ENCODE measurements at places on chromosomes 13 and 19.
A peak's percentile ranks its signal among the peaks of the same experiment; 100 is the strongest.

DNA sequence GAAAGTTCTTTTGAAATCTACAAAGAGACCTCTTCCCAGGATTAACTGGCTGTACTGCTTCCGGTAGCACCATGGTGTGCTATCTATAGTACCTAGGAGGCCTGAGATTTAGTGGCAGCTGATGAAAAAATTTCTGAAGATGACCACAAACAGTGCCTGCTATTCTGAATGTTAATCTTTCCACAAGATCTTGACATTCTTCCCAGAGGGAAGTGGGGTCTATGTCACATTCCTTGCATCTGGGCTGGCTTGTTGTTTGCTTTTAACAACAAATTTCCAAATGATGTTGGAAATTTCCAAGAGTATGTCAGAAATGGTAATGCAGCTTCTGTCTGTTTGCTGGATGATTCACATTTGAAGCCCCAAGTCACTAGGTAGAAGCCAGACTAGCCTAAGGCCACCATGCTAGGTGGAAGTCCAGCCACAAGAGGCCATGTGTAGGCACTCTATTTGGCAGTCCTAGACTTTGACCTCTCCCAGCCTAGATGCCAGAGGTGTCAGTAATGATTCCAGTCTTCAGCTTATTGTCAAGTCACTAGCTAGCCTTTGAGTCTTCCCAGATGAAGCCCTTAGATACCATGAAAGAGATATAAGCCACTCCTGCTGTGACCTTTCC is 22.1 kb downstream of the SPART start:
- DNase-seq = no peak

DNA sequence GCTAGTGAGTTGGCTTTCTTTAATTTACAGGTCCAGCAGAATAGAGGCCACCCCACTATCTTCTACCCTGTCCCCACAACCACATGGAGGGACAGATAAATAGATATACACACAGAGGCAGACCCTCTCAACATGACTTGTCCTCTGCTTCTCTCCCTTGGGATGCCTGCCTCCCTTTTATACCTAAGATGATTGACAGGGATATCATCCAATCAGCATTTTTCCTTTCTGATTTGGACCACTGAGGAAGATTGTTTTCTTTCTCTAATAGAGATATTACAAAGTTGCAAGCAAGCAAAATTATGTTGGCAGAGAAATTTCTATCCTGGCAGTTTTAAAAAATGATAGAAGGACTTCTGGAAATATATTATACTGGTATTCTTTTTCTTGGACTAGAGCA is 35.8 kb downstream of the STOML3 start:
- no peak for DNase-seq

DNA sequence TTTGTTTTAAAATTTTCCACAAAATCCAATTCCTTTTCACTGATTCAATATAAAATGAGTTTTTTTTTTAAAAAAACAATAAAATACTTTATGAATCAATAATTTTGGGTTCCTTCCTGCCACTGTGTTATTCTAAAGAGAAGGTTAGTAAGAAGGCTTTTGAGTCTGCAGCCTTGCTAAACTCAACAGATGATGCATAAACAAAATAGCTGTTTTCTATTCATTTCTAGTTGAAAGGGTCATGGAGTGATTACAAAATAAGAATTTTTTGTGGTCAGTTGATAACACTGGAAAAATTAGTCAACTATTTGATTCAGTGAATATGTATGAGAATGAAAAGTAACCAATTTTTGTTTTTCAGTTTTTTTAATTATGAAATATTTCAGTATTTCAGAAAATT is 169.9 kb downstream of the VWA8 start:
- DNase-seq = no peak

GRCh38 chr19:45972081-45972946 is 1.4 kb downstream of the NOVA2 start:
- DNase-seq = no peak

GRCh38 chr19:55590617-55591016 is 8.7 kb downstream of the FIZ1 start:
- no peak for DNase-seq

DNA sequence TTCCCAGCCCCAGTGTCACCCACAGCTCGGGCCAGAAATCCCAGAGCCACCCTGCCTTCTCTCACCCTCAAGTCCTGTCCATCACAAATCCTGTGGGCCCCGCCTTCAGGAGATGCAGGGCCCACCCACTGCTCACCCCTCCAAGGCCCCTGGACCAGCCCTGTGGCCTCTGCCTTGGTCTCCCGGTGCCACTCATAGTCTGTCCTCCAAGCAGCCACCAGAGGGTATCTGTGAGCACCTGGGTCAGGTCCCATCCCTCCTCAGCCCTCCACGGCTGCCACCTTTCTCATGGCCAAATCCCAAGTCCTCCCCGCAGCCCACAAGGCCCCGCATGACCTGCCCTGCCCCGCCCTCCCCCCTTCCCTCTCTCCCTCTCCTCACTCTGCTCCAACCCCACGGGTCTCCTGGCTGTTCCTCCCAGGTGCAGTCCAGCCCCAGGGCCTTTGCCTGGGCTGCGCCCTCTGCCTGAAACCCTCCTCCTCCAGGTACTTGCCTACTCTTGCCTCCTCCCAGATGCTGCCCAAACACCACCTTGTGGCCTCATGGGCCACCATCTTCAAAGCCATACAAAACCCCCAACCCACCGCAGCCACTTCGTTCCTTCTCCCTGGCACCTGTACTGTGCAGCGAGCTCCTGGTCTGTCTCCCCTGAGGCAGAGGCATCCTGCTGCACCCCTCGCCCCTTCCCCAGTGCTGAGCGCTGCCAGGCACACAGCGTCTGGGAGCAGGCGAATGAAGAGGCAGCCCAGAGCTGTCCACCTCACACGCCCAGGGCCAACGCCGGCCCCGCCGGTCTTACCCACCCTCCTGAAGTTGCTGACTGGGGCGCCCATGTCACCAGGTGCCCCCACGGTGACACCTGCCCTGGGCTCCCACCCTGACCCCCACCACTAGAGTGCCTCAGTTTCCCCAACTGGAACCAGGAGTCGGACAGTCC is 13.2 kb upstream of the UQCR11 start:
- peak; percentile 68 for DNase-seq

DNA sequence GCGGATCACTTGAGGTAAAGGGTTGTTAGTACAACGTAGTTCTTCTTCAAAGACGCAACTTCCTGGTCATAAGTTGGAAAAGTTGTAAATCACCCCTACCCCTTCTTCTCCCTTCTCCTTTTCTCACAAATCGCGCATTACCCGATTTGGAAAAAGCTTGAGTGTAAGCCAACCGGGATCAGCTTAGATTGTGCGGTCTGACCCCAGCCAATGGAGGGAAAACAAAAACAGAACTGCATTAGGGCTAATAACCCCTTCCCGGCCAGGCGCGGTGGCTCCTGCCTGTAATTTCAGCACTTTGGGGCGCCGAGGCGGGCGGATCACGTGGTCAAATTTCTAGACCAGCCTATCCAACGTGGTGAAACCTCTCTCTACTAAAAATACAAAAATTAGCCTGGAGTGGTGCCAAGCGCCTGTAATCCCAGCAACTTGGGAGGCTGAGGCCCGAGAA is 806 bp downstream of the ZNF90 start:
- peak; percentile 12 for DNase-seq

- DNase-seq = no peak
Measured at GRCh38 chr19:2249880-2250765, 1.0 kb downstream of the AMH start.

- DNase-seq = no peak
Measured at GRCh38 chr19:38649305-38650171, 2.1 kb downstream of the ACTN4 start.

DNA sequence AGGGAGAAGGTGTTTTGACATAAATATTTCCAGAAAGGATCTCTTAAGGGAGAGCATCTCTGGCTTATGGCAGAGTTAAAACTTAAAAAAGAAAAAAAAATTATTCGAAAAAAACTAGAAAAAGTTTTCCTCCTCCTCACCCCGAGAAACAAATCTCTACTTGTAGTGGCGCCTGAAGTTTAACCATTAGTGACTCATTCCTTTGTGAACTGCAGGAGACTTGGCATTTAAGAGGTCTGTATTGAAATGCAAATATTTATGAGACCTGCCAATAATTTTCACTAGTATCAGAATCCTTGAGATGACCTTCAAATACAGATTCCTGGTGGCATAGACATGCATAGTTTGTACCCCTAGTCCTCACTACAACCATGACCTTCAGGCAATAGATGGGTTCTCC is 64.9 kb upstream of the MED4 start:
- DNase-seq = no peak

DNA sequence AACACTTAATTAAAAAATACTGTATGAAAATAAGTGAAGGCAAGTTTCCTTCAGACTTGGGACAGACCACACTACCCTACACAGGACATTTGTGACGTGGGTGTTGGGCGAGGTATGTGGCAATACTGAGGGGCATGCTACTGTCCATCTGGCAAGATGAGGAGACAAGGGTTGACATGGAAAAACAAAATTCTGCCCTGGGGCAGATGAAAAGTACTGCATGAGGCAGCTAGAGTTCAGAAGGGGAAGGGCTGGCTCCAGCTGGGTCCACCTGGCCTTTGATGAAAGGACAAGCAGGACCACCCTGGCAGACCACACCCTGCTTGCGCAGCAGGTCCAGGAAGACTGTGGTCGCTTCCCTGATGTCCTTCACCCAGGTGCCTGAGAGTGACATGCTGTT is 43.2 kb downstream of the LATS2 start:
- no peak for DNase-seq

GRCh38 chr19:11324079-11324661 is 15.3 kb downstream of the RAB3D start:
- DNase-seq = no peak

DNA sequence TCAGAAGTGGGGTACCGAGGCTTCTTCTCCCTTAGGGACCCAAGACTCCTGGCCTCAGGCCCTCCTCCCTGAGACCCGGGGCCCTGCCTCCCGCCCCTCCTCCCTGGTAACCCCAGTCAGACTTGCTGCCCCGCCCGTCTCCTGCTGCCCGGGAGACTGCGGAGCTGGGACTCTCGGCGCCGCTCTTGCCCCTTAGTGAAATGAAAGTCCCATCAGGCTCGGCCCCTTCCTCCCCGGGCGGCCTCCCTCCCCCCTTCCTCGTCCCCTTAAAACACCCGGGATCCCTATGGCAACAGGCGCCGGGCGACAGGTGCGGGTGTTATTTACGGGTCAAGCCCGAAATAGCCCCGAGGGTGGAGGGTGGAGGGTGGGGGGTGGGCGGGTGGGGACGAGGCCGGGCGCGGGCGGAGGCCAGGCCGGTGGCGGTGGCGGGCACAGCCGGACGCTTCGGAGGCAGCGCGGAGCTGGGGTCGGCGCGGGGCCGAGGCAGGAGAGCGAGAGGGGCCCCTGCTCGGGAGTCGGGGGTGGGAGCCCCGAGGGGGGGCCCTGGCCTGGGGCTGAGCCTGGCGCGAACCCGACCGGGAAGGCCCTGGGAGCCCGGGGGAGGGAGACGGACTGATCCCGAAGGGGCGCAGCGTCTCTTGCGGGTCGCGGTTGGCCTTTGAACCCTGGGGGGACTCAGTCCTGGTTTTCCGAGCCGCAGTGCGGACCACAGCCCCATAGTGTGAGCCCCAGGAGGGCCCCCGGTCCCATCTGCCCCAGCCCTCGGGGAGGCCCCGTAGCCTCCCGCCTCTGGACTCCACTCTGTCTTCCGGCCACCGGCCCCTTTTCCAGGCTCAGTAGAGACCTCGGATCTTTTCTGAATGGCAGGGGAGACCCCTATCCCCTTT is at the start of gene CACNG6:
Gene CACNG6 (plus strand): TSS at position 414 of the 890 bp plus-strand sequence. CDS start 1,241 bp downstream, outside the sequence.
- DNase-seq = no peak

GRCh38 chr13:58300224-58300623 is 668.7 kb downstream of the PCDH17 start:
- DNase-seq = no peak

GRCh38 chr19:6524311-6524710 is 6.5 kb upstream of the TNFSF9 start:
- DNase-seq = no peak

DNA sequence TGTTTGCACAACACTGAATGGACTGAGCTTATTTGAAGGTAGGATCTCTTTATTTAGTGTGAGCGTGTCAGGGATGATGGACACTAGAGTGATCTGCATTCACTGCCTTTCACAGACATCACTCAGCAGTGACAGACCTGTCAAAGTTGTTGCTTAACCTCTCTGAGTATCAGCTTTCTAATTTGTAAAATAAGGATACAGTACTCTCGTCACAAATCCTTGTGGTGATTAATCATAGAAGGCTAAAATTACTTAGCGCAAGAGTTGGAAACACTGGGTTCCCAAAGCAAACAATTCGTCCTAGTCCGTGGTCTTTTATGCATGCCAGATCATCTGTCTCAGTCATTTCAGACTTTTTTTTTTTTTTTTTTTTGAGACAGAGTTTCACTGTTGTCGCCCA is 16.6 kb downstream of the CARD8 start:
- no peak for DNase-seq

- DNase-seq = no peak
Measured at GRCh38 chr19:28601723-28602440, 611.1 kb downstream of the UQCRFS1 start.

DNA sequence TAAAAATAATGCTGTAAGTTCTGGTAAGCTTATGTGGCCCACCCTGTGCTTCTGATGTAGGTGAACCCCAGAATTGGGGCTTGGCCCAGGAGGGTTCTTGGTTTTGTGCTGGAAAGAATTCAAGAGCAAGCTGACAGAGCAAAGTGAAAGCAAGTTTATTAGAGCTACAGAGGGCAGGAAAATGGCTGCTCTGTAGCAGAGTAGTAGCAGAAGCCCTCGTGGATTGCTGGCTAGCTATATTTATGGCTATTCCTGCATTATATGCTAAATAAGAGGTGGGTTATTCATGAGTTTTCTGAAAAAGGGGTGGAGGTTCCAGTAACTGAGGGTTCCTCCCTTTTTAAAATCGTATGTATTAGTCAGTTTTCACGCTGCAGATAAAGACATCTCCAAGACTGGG is 20.6 kb upstream of the ZNF599 start:
- DNase-seq = no peak

DNA sequence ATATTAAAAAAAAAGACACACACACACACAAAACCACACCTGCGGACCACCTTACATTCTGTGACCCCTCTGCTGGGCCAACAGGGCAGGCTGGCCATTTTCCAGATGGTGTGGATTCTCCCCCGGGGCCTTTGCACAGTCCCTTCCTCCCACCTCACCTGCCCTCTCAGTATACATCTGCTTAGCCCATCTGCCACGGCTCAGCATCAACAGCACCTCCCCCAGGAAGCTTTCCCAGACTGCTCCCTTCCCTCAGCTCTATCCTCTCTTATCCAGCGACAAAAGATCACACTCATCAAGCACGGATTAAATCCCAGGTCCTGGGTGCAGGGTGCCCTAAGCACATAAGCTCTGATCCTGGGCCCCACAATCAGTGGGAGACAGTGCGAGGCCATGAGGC is 4.5 kb downstream of the ZNF787 start:
- DNase-seq = no peak

DNA sequence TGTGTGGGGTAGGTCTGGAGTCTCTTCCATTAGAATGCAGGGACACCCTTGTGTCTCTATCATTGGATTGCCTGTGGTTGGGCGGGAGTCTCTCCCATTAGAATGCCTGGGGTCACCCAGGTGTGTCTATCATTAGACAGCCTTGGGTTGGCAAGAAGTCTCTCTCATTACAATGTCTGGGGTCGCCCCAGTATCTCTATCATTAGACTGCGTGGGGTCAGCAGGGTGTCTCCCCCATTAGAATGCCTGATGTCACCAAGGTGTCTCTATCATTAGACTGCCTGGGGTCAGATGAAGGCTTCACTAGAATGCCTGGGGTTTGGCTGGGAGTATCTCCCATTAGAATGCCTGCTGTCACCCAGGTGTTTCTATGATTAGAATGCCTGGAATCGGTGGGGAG is 1539.0 kb downstream of the UQCRFS1 start:
- no peak for DNase-seq

GRCh38 chr19:18309525-18310064 is 13.3 kb downstream of the LSM4 start:
- no peak for DNase-seq
